ENCODE measurements at places on chromosomes 3 and 15. TPM values are rescaled to one million over a fixed set of nuclear protein-coding genes. Genes with fewer than 3 reads are reported as not detected.

- no peaks in the 10 kb centered on the region for H3K36me3 ChIP-seq
- peaks cover 10% of the 10 kb centered on the region for H3K27me3 ChIP-seq
- DNase-seq = no peak
- H3K27ac ChIP-seq = no peak overlapping the region
- no peak overlapping the region for H3K4me3 ChIP-seq
These were observed 1.4 kb upstream of the STRA6 start for GRCh38 chr15:74203914-74204431.

- peaks cover 4% of the 10 kb centered on the region for H3K27me3 ChIP-seq
- no peaks in the 10 kb centered on the region for H3K36me3 ChIP-seq
- H3K4me3 ChIP-seq = no peak overlapping the region
These were observed 37.5 kb upstream of the IQSEC1 start for GRCh38 chr3:13110678-13111116.

- no peaks in the 10 kb centered on the region for H3K27me3 ChIP-seq
- peak; percentile 83 for DNase-seq
- H3K36me3 ChIP-seq = peaks cover 10% of the 10 kb centered on the region
- H3K4me3 ChIP-seq = peak overlapping the region; percentile 84
These were observed 17.2 kb upstream of the ANKDD1A start for GRCh38 chr15:64894395-64895056.

Gene ACKR2
- 3.9 TPM for total RNA-seq

Gene TRH
- not detected for total RNA-seq

DNA sequence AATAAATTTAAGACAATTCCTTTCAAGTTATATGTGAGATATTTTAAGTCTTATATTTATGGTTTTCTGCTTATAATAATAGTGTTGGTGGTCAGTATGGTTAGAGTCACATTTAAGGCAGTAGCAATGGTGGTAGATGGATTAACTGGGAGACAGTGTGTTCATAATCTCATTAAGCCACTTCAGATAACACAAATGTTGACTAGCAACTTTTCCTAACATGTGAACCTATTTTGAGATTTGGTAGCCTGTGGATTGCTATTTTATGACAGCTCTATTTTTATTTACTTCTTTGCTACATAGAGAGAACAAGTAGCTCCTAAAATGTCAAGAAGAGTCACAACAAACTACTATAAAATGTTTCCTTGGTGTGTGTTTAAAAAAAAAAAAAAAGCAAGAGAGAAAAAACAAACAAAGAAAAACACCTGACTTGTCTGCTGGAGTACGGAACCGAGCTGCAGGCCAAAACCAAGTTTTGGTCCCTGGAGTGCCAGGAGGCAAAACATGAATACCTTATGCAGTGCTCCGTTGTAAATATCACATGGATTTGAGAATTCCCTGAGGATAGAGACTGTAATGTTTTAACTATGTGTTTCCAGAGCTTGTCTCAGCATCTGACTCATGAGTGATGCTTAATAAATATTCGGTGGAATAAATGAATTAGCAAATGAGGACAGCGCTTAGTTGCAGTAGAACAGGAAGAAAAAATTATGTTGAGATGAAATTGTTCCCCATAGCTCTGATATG is 457.1 kb upstream of the ROBO2 start:
- H3K27me3 ChIP-seq = no peaks in the 10 kb centered on the region
- H3K4me1 ChIP-seq = no peaks in the 10 kb centered on the region
- no peak overlapping the region for H3K4me3 ChIP-seq
- H3K36me3 ChIP-seq = no peaks in the 10 kb centered on the region
- DNase-seq = no peak

- no peaks in the 10 kb centered on the region for H3K27me3 ChIP-seq
- H3K27ac ChIP-seq = peak overlapping the region; percentile 54
- peaks cover 12% of the 10 kb centered on the region for H3K36me3 ChIP-seq
- DNase-seq = peak; percentile 88
- peaks cover 22% of the 10 kb centered on the region for H3K4me1 ChIP-seq
These were observed 12.1 kb downstream of the VPS18 start for GRCh38 chr15:40906091-40906990.

Gene APEH
- total RNA-seq = 165 TPM

Gene ANKUB1
- not detected for total RNA-seq

DNA sequence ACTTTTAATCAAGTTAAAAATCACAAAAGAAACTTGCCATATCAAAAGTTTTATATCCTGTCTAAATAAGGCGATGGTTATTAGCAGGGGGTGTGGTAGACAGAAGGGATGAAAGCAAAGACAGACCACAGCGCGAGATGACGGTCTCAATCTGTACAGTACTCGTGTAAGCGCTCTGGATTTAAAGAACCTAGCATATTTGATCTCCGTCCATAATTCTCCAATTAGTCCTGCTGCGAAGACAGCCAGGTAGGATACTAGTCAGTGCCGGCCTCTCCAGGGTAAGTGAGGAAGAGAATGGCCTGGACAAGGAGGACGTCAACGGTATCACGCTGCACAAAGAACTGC is 701 bp downstream of the SGO1 start:
- DNase-seq = peak; percentile 47
- no peaks in the 10 kb centered on the region for H3K27me3 ChIP-seq
- peaks cover 24% of the 10 kb centered on the region for H3K36me3 ChIP-seq
- peaks cover 9% of the 10 kb centered on the region for H3K4me1 ChIP-seq
- no peak overlapping the region for H3K27ac ChIP-seq

DNA sequence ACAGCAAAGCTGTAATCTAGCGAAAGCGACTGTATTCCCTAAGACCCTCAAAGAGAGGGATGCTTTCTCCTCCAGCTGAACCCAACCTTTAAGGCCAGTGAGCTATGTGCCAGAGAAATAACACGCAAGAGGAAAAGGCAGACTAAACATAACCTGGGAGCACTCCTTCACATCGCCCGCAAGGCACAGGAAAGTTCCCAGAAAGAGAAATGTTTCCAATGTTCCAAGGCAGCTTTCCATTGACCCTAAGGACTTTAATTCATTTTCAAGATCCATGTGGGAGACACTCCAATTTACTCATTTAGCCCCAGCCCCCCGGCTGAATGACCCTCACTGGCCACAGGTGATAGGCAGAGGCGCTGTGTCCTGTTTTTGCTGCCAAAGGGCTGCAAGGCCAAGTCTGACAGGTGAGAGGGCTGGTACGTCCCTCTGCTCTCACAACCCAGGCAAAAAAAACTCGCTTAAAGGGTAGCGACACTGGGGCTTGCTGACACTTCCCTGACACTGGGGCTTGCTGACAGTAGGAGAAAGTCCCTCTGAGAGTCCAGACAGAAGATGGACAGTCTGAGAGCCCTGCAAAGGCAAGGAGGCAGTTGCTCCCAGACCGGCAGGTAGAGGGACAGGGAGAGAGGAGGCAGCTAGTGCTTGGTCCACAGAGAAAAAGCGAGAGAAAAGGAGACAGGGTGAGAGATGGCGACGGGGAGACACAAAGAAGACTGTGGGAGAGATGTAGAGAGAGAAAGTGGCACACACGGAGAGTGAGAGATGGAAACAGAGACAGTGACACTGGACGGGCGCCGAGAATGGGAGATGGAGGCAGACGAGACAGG is 702 bp downstream of the ARHGEF3 start:
- H3K4me3 ChIP-seq = peak overlapping the region; percentile 92
- peak overlapping the region; percentile 91 for H3K27ac ChIP-seq
- H3K27me3 ChIP-seq = no peaks in the 10 kb centered on the region
- peak; percentile 61 for DNase-seq

- no peaks in the 10 kb centered on the region for H3K36me3 ChIP-seq
- no peak overlapping the region for H3K27ac ChIP-seq
- peaks cover 8% of the 10 kb centered on the region for H3K27me3 ChIP-seq
- H3K4me3 ChIP-seq = no peak overlapping the region
- no peak for DNase-seq
- H3K4me1 ChIP-seq = no peaks in the 10 kb centered on the region
These were observed 219.3 kb downstream of the CBLB start for GRCh38 chr3:105649480-105649879.

Gene SLC22A14
- total RNA-seq = 0.17 TPM

Gene TMEM39A
- total RNA-seq = 29.8 TPM

Gene C3orf22
- total RNA-seq = not detected

- H3K4me1 ChIP-seq = no peaks in the 10 kb centered on the region
- no peak for DNase-seq
- no peak overlapping the region for H3K4me3 ChIP-seq
- no peak overlapping the region for H3K27ac ChIP-seq
- no peaks in the 10 kb centered on the region for H3K36me3 ChIP-seq
These were observed 176.2 kb downstream of the EFHB start for GRCh38 chr3:19757773-19758172.

Gene DNAH1
- 30.0 TPM for total RNA-seq

GRCh38 chr15:39253552-39253951 is 327.3 kb upstream of the THBS1 start:
- DNase-seq = no peak
- no peak overlapping the region for H3K4me3 ChIP-seq
- H3K27ac ChIP-seq = no peak overlapping the region
- H3K27me3 ChIP-seq = peaks cover 2% of the 10 kb centered on the region

GRCh38 chr15:52505151-52505550 is 23.5 kb downstream of the MYO5A start:
- peaks cover 5% of the 10 kb centered on the region for H3K36me3 ChIP-seq
- H3K27me3 ChIP-seq = no peaks in the 10 kb centered on the region
- H3K4me1 ChIP-seq = peaks cover 10% of the 10 kb centered on the region

DNA sequence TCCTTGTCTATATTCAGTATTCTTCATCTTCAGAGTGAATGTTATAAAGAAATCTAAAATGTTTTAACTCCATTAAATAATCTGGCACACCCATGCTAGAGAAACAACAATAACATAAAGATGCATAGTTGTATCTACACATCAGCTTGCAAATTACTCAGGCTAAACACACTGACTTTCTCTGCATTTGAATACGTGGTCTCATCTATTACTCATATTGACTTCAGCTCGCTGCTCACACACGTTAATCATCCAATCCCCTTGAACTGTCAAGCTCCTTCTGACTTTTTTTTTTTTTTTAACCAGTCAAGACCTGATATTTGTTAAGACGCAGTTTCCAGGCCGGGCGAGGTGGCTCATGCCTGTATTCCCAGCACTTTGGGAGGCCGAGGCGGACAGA is 1137.3 kb upstream of the CADM2 start:
- no peak overlapping the region for H3K27ac ChIP-seq
- no peak overlapping the region for H3K4me3 ChIP-seq
- no peak for DNase-seq
- H3K27me3 ChIP-seq = no peaks in the 10 kb centered on the region
- H3K36me3 ChIP-seq = no peaks in the 10 kb centered on the region

- H3K36me3 ChIP-seq = no peaks in the 10 kb centered on the region
- H3K4me1 ChIP-seq = peaks cover 3% of the 10 kb centered on the region
- H3K27me3 ChIP-seq = peaks cover 6% of the 10 kb centered on the region
These were observed 108.7 kb upstream of the EIF1B start for GRCh38 chr3:40200692-40201316.

DNA sequence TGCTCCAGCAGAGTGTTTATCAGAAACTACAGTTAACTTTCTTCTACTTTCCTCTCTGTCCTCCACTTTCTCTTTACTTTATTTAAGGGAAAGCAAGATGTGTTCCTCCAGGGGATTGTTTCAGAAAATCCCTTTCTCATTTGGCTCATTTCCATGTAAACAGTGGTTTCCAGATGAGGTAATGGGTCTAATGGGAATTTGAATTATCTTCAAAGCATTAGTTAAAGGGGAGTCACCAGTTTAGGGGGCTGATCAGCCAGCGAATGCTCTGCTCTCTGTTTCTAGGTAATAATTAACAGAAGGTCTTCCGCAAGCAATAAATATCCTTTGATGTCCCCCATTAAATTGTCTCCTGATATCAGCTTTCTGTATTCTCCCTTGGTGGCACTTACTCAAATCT is 30.4 kb upstream of the ZNF639 start:
- H3K27ac ChIP-seq = no peak overlapping the region
- no peak for DNase-seq
- H3K4me3 ChIP-seq = no peak overlapping the region
- peaks cover 13% of the 10 kb centered on the region for H3K27me3 ChIP-seq
- H3K4me1 ChIP-seq = no peaks in the 10 kb centered on the region
- H3K36me3 ChIP-seq = no peaks in the 10 kb centered on the region

Gene SRP14
- total RNA-seq = 170 TPM

Gene FSIP1
- 0.68 TPM for total RNA-seq

Gene STRA6
- total RNA-seq = not detected

- H3K4me1 ChIP-seq = peaks cover 12% of the 10 kb centered on the region
- no peak overlapping the region for H3K27ac ChIP-seq
- peaks cover 2% of the 10 kb centered on the region for H3K27me3 ChIP-seq
- H3K4me3 ChIP-seq = no peak overlapping the region
These were observed 85.5 kb downstream of the NCEH1 start for GRCh38 chr3:172625404-172625803.

Gene LRRC49
- total RNA-seq = not detected

Gene GOLGA8T
- total RNA-seq = 2.6 TPM

- peak; percentile 99 for DNase-seq
- no peaks in the 10 kb centered on the region for H3K27me3 ChIP-seq
- peak overlapping the region; percentile 85 for H3K27ac ChIP-seq
- H3K4me1 ChIP-seq = peaks cover 55% of the 10 kb centered on the region
- peaks cover 11% of the 10 kb centered on the region for H3K36me3 ChIP-seq
These were observed 10.0 kb downstream of the GNAI2 start for GRCh38 chr3:50245831-50246516.

- no peak overlapping the region for H3K27ac ChIP-seq
- no peak overlapping the region for H3K4me3 ChIP-seq
- DNase-seq = no peak
- peaks cover 2% of the 10 kb centered on the region for H3K27me3 ChIP-seq
- no peaks in the 10 kb centered on the region for H3K4me1 ChIP-seq
These were observed 317.3 kb upstream of the NECTIN3 start for GRCh38 chr3:110754212-110754916.

DNA sequence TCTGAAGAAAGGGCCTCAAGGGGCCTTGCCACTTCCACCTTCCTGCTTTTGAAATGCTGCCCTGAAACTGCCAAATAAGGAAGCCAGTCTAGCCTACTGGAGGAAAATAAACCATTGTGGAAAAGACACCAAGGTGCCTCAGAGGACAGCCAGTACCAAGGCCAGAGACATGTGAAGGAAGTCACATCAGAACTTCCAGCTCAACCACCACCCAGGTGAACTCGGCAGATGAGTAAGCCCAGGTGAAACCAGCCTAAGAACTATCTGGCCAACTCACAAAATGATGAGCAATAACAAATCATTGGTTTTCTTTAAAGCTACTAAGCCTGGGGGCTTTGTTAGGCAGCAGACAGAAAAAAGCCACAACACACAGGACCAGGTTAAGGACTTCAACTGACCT is 103.0 kb downstream of the MAGI1 start:
- no peak for DNase-seq
- H3K4me1 ChIP-seq = no peaks in the 10 kb centered on the region
- no peaks in the 10 kb centered on the region for H3K27me3 ChIP-seq

Gene FAM174B
- 1.9 TPM for total RNA-seq

Gene BLM
- total RNA-seq = 36.6 TPM

- no peaks in the 10 kb centered on the region for H3K27me3 ChIP-seq
- H3K4me1 ChIP-seq = peaks cover 39% of the 10 kb centered on the region
- peaks cover 63% of the 10 kb centered on the region for H3K36me3 ChIP-seq
- H3K27ac ChIP-seq = no peak overlapping the region
- H3K4me3 ChIP-seq = no peak overlapping the region
These were observed 216.2 kb downstream of the ITPR1 start for GRCh38 chr3:4709341-4709740.

Gene CAV3
- not detected for total RNA-seq

Gene SPTSSB
- total RNA-seq = not detected

Data from activated naive CD8-positive, alpha-beta T cell treated with anti-CD3 and anti-CD28 coated beads, Interleukin-2, amount 10 ng/mL, durations not matched to agents 7 days and 5 days (primary cell).